ENCODE measurements at places on chromosomes 11 and 22.

DNA sequence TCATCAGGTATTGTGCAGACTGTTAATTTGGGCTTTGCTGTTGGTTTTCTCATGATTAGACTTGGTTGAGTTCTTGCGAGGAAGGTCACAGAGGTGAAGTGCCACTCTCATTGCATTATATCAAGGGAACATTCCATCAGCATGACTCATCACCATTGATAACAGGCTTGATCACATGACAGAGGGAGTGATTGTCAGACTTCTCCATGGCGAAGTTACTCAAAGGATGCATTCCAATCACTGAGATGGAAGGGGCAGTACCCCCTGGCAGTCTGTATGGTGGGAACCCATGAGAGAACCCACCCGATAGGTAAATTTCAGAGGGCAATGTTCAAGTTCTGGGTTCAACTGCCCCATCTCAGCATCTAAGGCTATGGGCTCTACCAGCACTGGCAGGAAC, 19.4 kb upstream of the P2RY2 start:
- DNase-seq: peak; percentile 4

DNA sequence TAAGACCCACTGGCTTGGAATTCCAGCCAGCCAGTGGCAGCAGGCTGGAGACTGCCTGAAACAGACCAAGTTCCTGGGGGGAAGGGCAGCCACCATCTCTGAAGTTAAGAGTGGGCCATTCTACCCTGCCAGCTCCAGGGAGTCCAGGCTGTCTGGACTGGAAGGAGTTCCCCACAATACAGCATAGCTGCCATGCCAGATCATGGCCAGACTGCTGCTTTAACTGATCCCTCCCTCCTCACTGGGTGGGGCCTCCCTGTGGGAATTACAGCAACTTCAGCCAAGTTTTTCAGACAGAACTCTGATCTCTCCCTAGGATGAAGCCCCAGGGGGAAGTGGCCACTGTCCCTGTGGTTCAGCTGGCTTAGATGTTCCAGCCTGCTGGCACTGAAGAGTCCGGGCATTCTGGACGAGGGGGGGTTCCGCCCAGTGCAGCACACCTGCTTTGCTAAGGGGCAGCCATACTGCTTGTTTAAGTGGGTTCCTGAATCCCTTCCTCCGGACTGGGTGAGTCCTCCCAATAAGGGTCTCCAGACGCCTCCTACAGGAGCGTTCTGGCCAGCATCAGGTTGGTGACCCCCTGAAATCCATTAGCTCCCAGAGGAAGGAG, 455.4 kb downstream of the DLG2 start:
- peak; percentile 9 for DNase-seq

- DNase-seq: peak; percentile 67
These were observed 29.1 kb upstream of the SYT7 start for GRCh38 chr11:61609980-61610366.

GRCh38 chr11:105720096-105720495, 110.2 kb downstream of the GRIA4 start:
- no peak for DNase-seq

GRCh38 chr11:12235553-12235946, 125.2 kb downstream of the MICAL2 start:
- no peak for DNase-seq

GRCh38 chr11:35139722-35140282, 831 bp downstream of the CD44 start:
- no peak for DNase-seq

DNA sequence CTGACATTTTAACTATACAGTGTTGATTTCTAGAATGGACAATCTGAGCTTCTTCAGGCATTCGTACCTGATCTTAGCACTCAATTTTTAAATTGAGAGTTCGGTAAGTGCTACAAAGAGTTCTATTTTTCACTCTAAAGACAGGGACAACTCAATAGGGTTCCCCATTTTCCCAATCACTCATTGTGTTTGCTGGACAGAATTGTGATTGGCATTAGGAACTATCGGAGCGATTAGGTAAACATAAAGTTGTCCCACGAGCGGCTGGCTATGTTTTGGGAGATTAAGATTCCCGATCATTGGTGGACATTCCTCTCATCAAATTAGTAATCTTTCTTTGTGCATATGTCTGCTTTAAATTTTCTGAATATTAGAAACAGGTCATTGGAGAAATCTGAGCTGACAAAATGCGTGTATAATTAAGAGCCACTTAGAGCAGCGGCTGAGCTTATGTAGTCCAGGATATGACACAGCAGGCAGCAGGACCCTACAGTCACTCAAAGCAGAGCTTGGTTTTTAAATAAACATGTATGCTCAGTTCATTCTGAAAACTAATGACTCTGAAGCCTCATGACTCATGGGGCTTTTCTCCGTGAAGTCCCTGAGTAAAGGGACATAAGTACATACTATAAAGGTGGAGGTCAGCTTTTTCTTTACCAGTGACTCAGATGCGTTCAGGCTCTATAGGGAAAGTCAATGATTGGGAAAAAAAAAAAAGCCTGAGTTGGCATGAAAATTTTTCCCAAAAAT, 109.4 kb downstream of the GRIA4 start:
- no peak for DNase-seq

- DNase-seq: no peak
These were observed 90.2 kb upstream of the CARD18 start for GRCh38 chr11:105229761-105230160.

DNA sequence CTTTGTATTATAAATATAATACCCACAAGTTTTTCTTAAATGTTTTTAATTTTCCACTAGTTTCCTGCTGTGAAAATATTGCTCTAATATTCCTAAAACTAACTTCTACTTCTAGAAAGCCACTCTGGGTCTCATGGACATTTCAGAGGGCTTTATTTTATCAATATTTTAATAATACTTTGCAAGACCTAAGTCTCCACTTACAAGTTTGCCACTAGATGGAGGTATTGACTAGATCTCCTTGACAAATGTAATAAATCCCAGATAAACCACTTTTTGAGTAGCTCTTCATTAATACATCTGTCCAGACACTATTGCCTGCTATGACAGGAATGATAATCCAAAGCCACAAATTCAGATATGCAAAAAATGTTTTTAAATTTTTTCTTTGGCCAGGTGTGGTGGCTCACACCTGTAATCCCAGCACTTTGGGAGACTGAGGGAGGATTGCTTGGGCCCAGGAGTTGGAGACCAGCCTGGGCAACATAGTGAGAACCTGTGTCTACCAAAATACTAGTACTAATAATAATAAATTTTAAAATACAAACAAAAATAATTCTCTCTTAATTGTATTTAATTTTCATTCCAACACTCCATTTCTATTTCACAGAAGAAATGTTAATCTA, 3.5 kb upstream of the ACAT1 start:
- DNase-seq: no peak

DNA sequence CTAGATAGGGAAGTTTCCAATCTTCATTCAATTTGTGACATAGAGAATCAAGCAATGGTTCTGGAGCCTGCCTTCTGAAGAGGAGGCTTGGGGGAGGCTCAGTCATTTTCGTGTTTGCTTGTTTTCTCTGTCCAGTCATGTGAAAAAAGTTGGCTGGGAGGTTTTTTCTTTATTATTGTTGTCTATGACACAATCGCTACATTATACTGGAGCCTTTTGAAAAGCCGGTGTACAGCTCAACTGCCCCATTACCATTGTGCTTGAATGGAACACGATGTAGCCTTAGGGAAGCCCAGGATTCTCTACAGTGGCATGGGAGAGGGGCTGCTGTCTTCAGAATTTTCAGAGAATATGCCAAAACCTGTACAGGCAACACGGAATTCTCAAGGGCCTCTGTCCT, 57.9 kb upstream of the NCAM1 start:
- DNase-seq: no peak

- DNase-seq: no peak
These were observed 9.5 kb downstream of the IRF7 start for GRCh38 chr11:606245-606644.

GRCh38 chr11:88508759-88509581, 171.4 kb upstream of the CTSC start:
- peak; percentile 60 for DNase-seq

DNA sequence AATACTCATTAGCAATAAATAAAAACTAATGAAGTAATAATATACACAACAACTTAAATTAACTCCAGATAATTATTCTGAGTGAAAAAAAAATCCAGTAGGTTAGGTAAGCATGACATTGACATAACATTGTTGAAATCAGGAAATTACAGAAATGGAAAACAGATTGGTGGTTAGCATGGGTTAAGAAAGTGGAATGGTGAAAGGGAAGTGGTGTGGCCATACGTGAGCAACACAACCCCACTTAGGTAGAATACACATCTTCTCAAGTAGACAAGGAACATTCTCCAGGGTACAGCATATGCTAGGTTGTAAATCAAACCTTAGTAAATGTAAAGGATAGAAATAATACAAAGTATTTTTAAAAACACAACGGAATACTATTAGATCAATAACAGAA, 30.2 kb upstream of the CLTCL1 start:
- no peak for DNase-seq

GRCh38 chr11:40542821-40543220, 916.6 kb downstream of the LRRC4C start:
- DNase-seq: no peak

DNA sequence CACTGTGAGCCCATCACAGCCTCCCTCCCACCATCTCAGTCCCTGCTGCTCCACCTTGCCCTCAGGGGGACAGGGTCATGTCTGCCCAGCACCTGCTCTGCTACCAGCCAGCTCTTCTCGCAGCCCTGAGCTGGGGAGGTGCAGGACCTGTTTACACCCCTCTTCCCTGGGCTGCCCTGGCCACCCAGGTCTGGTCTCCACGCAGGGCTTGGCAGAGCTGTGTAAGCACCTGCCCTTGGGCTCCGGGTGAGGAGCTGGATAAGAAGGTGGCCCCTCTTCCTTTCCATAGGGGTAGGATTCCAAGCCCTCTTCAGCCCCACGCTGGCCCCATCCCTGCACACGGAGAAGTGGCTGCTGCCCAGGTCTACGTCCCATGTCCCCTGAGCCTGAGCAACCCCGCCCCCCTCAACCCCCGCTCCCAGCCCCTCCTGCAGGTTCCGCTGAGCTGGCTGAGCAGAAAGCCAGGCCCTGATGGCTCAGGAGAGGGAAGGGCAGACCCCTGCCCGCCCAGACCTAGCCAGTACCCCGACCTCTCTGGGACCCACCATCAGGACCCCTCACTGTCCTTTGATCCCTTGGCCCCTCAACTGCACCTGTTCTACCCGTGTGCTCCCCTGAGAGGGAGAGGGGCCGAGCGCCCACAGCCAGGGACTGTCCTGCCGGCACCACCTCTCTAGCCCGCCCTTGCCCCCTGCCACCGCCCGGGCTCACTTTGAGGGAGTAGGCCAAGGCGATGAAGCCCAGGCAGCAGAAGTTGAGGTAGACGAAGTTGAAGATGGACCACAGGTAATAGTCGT, 3.2 kb downstream of the IFITM10 start:
- no peak for DNase-seq

DNA sequence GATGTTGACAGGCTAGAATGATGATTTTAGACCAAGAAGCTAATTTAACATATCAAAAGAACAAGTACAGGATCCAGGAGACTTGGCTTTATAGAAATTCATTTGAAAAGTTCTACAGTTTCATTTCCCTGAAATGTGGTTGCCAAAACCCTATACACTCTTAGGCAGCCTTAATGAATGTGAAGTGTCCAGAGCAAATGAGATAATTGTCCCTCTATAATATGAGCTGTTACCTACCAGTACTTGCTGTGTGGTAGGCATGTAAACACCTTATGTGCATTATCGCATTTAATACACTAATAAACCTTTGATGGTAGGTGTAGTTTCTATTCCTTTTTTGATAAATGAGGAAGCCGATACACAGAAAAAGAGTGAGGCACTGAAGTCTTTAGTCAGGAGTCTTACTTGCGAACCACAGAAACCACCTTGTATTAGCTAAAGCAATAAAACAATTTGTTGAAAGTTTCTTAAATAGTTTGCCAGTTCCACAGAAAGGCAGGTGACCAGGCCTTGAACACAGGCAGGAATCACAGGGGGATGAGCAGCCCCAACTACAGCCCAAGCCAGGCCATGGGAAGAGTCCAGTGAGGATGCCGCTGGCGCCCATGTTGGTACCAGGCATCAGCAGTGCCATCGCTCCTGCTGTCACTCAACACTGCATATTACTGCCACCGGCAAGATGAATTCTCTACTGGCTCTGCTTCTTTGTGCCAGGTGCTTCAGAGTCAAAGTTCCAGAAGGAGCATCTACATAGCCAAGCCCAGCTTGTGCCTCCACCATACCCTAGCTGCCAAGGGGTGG, 81.7 kb downstream of the SWAP70 start:
- no peak for DNase-seq

DNA sequence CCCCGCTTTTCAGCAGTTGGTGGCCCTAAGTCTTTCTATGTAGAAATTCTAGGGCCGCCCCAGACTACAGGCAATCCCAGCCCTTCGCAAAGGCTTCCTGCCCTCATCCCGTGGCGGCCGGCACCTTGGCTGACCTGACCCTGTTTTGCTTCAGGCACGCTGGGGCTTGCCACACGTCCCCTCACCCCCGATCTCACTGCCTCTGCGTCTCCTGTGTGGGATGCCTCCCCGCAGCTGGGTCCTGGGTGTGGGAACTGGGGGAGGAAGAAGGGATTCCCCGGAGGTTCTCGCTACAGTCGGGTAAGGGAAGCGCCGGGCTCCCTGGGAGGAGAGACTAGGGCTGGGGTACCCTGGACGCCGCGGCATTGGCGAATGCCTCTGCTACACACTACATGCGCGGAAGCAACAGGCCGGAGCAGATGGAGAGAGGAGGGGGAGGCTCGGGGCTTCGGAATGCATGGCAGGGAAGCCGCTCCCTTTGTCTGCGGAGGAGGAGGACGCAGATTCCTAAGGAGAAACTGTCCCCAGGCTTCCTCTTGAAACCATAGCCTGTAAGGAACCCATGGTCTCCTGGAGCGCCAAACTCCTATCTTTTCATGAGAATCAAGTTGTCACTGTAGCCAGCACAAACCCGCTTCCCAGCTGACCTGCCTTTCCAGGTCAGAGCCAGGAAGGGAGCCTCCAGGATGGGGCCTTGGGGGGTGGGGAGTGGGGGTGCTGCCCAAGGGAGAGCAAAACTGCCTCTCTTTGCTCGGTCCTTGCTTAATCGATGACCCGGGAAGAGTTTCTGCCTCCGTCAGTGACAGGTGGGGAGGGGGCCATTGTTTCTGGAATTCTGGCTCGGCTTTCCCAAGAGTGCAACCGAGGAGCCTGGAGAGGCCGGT, 1.4 kb downstream of the DTX4 start:
- peak; percentile 66 for DNase-seq

DNA sequence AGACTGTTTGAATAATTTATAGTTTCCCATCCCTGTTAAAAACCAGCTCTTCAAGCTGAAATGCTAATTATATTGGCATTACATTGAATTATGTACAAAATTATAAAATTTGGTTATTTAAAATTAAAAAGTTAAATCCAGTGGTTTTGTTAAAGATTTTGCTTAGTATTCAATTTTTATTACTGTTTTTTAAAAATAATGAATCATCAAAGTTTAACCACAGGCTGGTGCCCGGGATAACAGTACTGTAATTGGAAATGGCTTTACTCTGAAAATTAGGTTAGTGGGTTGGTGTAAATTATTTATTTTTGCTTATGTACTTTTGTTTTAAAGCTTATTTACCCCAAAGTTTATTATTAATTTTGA, 45.4 kb upstream of the WEE1 start:
- DNase-seq: no peak

DNA sequence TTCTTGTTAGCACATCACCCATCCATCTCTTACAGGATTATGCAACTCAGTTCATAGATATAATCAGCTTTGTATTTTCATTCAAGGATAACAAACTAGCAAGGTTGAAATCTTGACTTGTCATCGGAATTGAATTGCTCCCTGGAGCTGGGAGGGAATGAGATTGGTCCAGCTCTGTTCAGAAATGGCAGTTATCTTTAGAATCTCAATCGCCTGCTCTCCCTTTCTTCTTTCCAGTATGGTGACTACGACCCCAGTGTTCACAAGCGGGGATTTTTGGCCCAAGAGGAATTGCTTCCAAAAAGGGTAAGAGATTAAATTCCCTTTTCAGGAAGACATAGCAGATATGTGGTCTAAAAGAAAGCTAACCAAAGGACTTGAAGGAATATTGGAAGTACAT, 51.0 kb downstream of the NF2 start:
- DNase-seq: no peak

Data from WTC11 (cell line).